Iris pigment epithelial cell (primary cell): ENCODE measurements at places on chromosomes 7 and 10.
A peak's percentile ranks its signal among the peaks of the same experiment; 100 is the strongest.

GRCh38 chr10:48902096-48902495 lies 37.5 kb downstream of the LRRC18 start:
- DNase-seq: no peak

DNA sequence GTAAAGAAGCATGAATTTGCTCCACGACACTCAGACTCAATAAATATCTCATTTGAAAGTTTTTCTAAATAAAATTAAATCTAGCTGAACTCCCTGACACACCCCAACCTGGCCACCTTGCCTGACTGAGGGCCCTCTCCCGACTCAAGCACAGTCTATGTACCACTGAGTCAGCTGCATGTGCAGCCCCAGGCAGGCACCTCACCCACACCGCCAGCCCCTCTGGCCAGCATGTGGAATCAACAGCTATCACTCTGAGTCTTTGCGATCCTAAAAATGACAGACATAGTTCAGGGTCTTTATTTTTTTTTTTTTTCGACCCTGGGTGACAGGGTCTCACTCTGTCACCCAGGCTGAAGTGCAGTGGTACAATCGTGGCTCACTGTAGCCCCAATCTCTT lies 35.2 kb downstream of the OAT start:
- DNase-seq: no peak

GRCh38 chr10:97861097-97861750 lies 11.6 kb downstream of the GOLGA7B start:
- peak; percentile 53 for DNase-seq

DNA sequence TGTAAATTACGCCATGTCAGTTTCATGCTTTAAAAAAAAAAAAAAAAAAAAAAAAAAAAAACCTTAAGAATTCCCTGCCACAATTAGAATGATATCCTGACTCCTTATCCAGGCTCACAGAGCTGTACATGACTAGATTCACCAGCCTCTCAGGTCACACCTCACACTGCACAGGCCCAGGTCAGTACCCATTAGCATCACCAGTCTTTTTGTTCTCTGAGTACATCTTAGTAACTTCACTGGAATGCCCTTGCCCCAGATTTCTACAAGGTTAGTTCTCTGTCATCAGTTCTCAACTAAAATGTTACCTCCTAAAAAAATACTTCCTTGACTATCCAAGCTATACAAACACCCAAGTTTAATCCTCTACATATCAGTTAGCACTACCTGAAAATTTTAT lies 211.0 kb downstream of the LRRN3 start:
- DNase-seq: peak; percentile 5

- DNase-seq: peak; percentile 46
Observed at GRCh38 chr10:110324201-110324804, 19.6 kb upstream of the SMNDC1 start.

- DNase-seq: no peak
Observed at GRCh38 chr7:96009148-96009547, 236.8 kb downstream of the DYNC1I1 start.

GRCh38 chr10:89362929-89363328 lies 14.9 kb upstream of the IFIT1B start:
- no peak for DNase-seq

- DNase-seq: no peak
Observed at GRCh38 chr7:68488341-68489060, 1109.8 kb upstream of the AUTS2 start.

DNA sequence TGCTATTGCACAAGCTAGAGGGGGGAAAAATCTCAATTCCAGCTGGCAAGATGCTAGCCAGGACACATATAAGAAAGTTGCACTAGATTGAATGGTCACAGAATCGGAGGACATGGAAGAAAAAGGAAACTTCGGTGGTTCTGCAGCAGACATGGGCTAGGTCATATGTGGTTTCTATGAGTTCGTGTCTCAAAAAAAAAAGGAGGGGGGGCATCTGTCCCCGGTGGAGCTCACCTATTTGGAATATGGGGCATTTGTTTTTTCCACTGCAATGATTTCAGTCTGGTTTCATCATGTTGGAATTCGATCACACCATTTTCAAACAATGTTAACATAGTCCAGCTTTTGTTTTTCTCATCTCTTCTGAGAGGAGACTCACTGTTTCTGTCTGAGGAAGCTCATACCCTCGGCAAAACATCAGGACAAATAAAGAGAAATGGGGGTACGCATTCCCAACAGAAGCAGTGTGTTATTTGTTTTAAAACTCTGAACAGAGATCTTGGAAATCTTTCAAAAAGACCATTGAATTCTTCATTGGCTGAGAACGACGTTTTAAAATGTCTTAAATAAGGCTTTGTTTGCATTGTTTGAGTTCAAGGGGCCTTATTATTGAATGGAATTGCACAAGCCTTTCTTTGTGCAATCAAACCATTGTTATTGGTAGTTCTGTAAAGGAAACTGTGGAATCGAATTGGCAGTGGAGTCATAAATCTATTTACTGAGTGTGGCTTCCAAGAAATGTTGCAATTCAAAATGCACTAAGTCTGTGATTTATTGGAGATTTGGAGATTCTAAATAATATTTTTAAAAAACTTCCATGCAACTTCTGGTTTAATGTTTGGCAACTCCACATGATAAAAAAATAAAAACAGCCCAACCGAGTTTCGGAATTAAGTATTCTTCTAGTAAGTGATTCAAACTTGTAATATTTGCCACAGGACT lies 173.2 kb downstream of the RTKN2 start:
- peak; percentile 71 for DNase-seq

- no peak for DNase-seq
Observed at GRCh38 chr10:12459340-12459739, 110.0 kb downstream of the CAMK1D start.

DNA sequence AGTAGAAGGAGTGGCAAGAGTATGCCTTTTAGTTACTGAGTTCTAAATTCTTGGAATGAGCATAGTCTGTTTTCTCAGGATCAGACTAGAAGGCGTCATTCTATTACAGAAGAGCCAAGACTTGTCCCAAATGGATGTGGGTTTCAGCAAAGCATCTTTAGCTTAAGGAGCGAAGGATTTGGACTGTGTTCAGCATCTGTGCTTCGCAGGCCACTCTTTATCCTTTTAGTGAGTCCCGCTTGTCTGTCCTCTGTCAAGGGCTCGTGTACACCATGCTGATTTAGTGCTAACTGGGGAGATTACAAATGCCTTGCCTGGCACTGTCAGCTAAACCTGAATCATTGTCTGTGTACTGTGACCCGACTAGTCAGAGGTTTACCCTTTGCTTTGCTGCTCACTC lies 465.7 kb downstream of the AUTS2 start:
- DNase-seq: no peak

- peak; percentile 41 for DNase-seq
Observed at GRCh38 chr10:105797234-105797890, 1156.3 kb downstream of the SORCS3 start.

GRCh38 chr7:53191191-53191695 lies 155.8 kb downstream of the POM121L12 start:
- no peak for DNase-seq

DNA sequence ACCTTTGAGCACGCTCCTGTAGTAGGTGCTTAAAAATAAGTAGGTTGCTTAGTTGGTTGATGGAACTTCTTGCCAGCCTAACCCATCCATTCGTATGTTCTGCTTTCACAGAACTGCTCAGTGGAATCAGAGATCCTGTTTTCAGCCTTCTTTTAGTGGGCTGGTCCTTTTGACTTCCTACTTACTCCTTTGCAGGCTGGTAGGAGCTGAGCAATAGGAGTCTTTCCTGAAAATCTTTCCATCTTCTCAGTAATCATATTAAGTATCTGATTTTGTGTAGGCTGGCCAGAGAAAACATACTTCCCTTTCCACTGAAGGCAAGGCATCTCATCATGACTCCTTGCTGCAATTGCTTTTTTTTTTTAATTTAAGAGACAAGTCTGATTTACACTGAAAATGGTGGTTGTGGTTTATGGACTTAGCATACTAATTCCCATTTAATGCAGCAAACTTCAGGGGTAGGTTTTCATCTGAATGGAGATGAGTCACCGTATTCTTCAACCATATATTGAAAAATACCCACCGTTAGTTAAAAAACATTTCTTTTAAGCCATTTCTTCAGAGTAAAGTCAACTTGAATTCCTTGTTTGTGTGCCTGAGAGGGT lies 208.0 kb downstream of the ZNF365 start:
- peak; percentile 73 for DNase-seq

DNA sequence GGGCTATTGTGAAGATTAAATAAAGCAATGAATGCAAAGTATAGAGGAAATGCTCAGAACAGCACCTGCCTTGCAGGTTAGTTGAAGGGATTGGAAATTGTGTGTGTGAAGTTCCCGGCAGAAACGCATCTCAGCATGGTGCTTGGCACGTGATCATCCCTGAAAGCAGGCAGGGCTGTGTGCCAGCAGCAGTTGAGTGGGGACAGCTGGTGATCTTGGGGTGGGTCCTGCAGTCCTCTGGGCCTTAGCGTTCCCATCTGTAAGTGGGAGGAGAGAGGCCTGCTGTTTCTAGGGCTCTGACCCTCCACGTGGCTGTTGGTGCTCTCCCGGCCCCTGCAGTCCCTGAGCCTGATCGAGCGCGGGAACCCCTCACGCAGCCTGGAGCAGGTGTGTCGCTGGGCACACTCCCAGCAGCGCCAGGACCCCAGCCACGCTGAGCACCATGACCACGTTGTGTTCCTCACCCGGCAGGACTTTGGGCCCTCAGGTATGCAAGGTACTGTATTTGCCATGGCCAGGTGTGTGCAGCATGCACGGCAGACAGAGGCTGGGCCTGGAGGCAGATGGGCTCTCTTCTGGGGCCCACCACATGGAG lies 55.3 kb downstream of the TBATA start:
- DNase-seq: no peak

GRCh38 chr7:105502173-105502572 lies 19.9 kb downstream of the PUS7 start:
- DNase-seq: no peak

DNA sequence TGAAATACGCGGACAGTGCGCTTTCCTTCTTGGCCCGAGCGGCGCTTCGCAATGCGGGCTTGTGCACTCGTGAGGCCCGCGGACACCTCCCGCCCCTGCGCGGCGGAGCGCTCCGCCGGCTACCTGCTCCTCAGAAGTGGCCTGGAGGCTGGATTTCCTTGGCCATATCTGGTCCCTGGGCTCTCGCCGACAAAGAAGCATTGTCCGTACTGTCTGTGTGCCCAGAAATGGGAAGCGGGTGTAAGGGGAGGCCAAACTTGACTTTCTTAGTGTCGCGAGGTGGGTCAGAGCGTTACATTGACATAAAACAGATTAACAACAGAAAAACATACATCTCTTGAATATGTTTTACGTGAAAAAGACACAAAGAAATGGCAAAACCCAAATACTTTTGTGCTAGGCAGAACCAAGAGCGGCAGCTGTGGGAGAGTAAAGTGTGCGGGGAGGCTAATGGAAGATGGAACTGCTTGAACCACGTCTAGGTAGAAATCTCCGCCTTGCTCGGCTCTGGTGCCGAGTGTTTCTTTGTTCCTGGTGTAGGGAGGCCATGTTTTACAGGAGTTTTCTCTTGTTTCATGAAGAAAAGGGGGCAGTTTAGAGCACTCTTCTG lies 1.4 kb downstream of the LANCL2 start:
- DNase-seq: no peak

DNA sequence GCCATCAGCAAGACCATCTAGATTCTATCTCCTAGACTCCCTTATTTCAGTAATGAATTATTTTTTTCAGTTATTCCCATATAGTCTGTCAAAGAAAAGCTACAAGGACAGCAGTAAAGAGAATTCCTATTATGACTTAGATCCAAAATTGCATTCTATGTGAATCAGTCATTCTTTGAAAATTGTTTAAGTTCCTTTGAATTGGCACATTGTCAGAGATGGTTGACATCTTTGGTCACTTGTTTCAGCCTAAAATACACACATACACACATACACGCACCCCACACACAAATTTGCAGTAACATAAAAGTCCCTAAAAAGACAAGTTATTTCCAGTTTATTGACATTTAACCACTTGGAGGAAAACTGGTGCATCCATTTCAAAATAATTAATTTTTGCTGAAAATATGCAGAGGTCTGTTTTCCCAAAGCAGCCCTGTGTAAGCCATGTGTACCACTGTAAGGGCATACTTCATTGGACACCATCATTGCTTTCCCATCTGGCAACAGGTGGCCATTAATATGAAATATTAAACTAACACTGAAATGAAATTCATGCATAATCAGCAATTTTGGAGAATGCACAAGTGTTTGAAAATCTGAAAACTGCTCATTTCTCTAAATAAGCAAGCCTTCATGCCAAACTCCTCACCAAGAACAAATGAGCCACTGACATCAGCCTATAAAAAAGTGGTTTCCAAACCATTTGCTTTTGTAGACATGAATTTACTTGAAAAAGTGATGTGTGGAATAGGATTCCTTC lies 121.7 kb upstream of the COL1A2 start:
- DNase-seq: no peak

DNA sequence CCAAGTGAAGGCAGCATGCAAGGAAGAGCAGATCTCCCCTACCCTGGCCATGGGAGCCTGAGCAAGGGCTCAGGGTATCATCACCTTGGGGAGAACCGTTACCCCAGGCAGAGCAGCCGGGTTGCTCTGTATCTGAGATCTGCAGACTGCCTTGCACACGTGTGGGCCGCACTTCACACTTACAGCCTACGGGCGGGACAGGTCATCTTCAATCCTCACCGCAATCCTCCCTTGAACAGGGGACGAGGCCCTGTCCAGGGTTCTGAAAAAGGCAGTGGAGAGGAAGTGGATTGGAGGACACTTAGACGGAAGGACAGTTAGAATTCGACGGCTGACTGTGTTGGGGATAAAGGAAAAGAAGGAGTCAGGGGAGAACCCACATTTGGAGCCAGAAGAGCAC lies 51.4 kb downstream of the NPS start:
- no peak for DNase-seq

GRCh38 chr10:14531974-14532373 lies 201.2 kb upstream of the FRMD4A start:
- DNase-seq: no peak

DNA sequence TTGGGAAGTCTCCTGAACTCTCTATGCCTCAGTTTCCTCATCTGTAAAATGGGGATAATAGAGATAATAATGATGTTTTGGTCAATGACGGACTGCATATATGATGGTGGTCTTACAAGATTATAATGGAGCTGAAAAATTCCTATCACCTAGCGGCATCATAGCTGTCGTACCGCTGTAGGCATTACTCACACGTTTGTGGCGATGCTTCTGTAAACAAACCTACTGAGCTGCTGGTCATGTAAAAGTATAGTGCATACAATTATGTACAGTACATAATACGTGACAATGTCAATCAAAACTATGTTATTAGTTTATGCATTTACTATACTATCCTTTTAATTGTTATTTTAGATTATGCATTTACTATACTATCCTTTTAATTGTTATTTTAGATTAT lies 339.1 kb upstream of the NPVF start:
- DNase-seq: no peak
